Activated CD4-positive, alpha-beta T cell treated with anti-CD3 and anti-CD28 coated beads, Interleukin-2, amount 50 U/mL, for 1 hour (primary cell): ENCODE measurements at places on chromosomes 4 and X.

GRCh38 chr4:76748649-76749048 is 149.3 kb downstream of the SOWAHB start:
- DNase-seq: no peak

- DNase-seq: no peak
Measured at GRCh38 chr4:101157415-101158133, 189.8 kb downstream of the PPP3CA start.

GRCh38 chrX:110671068-110671803 is 124.4 kb downstream of the CHRDL1 start:
- no peak for DNase-seq

- no peak for DNase-seq
Measured at GRCh38 chr4:70943114-70943513, 40.9 kb downstream of the MOB1B start.

DNA sequence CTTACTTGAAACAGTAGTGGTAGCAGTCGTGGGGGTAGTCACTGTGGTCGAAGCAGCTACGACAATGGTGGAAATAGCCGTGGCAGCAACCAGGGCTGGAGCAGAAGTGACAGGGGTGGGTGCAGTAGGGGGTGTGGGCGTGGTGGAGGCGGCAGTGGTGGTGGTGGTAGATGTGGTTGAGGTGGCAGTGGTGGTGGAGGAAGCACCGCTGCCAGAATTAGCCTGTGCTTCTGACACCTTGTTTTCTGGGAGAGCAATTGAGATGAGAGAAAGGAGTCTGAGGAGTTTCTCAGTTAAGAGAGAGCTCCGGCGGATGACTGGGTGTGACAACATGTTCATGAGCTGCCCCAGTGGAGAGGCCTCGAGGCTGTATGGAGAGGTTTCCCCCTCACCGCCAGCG is 113.5 kb upstream of the HSD17B10 start:
- DNase-seq: no peak

- DNase-seq: no peak
Measured at GRCh38 chr4:3246458-3247398, 2.2 kb upstream of the MSANTD1 start.

- peak; percentile 75 for DNase-seq
Measured at GRCh38 chrX:154546354-154547244, at the start of gene G6PD. TSS of gene G6PD (minus strand) at chrX:154546846. CDS start at chrX:154546155, 691 bp downstream.

DNA sequence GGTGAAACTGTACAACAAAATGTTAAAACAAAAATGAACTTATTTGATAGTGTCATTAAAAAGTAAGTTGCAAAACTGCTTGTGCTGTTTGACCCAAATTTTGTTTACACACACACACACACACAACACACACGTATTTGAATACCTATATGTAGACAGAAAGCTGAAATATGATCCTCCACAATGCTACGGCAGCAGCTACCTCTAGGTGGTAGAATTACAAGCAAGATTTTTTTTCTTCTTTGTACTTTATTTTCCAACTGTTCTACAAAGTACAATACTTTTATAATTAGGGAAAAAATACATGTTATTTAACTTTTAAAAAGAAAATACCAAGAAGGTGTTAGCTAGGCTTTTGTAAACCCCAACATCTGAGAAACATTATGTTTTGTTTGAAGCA is 1.2 kb downstream of the CYTL1 start:
- DNase-seq: no peak

DNA sequence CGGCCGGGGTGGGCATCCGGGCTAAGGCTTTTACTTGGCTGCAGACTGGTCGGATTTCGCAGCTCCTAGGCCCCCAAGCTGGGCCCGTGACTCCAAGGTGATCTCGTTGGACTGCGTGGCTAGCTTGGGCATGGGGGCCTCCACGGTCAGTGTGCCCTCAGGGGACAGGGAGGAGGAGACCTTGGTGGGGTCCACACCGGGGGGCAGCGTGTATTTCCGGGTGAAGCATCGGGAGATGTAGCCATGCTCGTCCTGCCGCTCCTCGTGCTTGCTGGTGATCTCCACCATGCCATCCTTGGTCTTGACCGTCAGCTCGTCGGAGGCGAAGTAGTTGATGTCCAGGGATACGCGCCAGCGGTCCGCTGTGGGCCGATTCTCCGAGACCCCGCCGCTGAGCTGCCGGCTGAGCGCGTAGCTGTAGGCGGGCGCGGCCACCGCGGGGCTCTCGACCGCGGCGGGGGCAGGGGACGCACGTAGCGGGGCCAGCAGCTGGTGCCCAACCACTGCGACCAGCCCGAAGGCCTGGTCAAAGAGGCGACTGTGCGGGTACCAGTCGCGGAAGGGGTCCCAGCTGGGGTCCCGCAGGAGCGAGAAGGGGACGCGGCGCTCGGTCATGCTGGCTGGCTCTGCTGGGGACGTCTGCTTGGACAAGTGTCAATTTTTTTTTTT is 881 bp upstream of the CACNA1F start:
- no peak for DNase-seq

DNA sequence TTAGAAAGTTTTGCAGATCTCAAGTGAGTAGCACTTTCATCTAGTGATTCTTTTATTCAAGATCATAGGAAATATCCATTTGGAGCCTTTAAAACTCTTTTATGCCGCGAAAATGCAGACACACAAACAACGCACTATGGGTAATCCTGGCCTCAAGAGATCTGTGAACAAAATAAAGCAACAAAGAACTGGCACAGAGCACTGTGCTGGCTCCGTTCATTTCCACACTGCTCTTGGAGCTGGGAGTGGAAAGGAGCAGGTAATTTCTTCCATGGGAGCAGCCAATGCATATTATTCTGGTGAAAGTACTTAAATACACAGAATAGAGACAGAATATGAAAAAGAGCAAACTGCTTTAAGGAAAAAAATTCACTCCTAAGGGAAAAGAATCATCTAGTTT is 172.7 kb upstream of the FRG1 start:
- DNase-seq: no peak
